ENCODE measurements at places on chromosomes 13 and 19. TPM values are rescaled to one million over a fixed set of nuclear protein-coding genes. Genes with fewer than 3 reads are reported as not detected.

ANGPTL4 gene
- 4.7 TPM for total RNA-seq

ZNF675 gene
- total RNA-seq = 19.7 TPM

CCNE1 gene
- total RNA-seq = 13.5 TPM

ZNF681 gene
- total RNA-seq = 8.4 TPM

MYO1F gene
- 0.14 TPM for total RNA-seq

CACNG6 gene
- total RNA-seq = 0.27 TPM

DNA sequence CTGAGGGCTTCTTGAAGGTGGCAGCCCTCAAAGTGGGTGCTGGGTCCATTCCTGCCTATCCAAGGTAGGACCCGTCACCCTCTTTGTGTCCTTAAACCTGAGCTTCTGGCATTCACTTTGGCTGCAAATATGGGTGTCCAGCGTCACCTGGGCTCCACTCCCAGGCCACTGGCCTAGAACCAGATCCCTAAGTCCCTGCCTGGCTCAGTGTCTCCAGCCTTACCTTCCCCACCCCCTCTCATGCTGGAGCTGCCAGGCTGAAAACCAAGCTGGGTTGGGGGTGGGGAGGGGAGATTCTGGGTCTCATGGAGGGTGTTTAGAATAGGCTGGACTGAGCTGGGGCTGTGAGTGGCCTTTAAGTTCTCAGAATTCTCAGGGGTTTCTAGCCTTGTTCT is 12.4 kb downstream of the PDE4A start:
- no peak overlapping the region for H3K27ac ChIP-seq
- H3K4me3 ChIP-seq = no peak overlapping the region

DNA sequence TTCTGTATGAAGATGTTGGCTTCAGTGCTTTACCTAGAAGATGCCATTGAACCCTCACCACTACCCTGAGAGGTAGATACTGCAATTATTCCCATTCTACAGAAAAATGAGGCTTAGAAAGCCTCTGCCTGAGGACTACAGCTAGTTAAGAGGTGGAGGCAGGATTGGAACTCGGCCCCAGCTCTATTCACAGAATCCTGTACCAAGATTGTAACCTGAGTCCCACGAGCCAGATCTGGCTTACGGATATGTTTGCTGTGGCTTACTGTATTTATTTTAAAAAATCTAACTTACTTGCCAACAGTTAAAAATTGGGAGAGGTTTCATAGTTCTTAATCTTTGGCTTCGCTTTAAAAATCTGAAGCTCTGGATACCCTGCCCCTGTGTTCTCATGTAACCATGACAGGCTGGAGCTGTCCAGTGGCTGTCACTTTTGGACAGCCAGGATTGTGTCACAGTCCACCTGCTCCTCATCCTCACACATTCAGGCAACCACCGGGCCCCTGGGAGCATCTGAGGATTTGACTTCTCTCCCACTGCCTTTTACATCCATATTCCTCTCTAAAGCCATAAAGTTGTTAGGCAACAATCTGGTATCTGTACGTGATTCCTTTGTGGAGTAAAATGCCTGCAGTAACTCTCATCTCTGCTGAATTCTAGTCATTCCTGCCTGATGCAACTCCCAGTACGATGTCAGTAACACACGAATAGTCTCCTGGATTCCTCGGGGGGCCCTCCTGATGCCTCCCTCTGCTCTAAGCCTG is 160.8 kb upstream of the SERP2 start:
- peaks cover 4% of the 10 kb centered on the region for H3K4me1 ChIP-seq
- peak overlapping the region; percentile 24 for H3K27ac ChIP-seq
- H3K4me3 ChIP-seq = no peak overlapping the region

DNA sequence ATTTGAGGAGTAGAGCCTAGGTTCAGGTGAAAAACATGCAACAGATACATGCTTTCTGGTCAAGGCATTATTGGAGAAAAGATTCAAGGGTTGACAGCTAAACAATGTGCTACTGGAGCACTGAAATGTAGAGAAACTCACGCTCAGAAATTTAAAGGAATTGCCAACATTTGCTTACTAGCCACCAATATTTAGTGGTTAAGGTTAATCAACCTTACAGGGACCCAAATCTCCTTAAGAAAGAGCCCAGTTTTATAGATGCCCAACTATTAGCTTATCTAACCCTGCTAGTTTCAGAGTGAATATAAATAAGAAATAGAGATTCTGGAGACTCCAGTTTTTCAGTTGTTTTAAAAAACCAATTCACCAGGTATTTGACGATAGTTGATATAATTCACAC is 203.6 kb downstream of the DACH1 start:
- H3K27me3 ChIP-seq = no peaks in the 10 kb centered on the region
- peaks cover 11% of the 10 kb centered on the region for H3K4me1 ChIP-seq
- H3K27ac ChIP-seq = no peak overlapping the region
- no peak for DNase-seq
- no peaks in the 10 kb centered on the region for H3K36me3 ChIP-seq

DNA sequence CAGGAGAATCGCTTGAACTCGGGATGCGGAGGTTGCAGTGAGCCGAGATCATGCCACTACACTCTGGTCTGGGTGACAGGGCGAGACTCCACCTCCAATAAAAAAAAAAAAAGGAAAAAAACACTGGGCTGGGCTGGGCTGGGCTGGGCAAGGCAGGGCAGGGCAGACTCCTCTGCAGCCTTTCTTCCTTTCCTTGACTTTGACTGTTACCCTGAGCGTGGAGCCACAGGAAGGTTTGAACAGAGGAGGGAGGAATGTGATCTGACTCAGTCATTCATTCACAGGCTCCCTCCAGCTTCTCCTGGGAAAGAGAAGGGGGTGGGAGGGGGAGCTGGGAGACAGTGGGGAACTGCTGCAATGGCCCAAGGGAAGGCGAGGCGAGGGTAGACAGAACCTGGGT is 2.7 kb upstream of the ACTN4 start:
- H3K27me3 ChIP-seq = no peaks in the 10 kb centered on the region
- peaks cover 19% of the 10 kb centered on the region for H3K4me1 ChIP-seq
- H3K27ac ChIP-seq = peak overlapping the region; percentile 93
- DNase-seq = no peak
- H3K36me3 ChIP-seq = peaks cover 12% of the 10 kb centered on the region

DNA sequence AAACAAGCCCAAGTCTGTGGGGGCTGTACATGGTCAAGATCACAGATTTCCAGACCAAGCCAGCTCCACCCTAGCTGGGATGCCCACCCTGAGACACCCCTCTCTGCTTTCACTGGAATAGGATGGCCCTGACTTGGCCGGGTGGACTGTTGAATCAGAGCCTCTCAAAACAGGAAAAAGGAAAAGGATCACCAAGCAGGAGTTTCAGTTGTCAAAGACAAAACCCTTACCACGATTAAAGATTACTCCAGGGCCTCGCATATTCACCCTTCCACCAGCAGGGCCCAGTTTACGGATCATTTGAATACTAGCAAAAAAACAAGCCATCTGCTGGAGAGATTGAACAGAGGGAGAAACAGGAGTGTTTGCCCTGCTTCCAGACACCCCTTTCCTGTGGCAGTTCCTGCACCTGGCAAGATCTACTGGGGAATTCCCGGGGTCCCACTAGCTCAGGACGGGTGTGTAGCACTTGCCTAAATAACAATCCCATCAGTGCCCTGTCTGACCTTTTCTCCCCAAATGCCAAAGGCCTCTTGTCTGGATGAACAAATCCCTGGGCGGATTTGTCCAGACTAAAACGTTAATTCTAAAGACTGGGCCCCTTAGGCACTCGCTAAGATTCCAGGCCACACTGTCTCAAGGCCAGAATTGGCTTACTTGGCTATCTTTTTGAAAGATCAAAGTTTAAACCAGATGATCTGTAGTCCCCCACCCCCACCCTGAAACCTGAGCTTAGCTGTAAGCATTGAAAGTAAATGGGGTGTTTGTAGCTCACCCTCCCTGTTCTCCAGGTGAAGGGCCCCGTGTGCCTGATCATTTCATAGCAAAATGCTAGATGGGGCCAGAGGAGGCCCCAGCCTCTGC is 38.4 kb downstream of the ACTN4 start:
- no peaks in the 10 kb centered on the region for H3K27me3 ChIP-seq
- peak overlapping the region; percentile 100 for H3K27ac ChIP-seq
- no peak for DNase-seq
- peak overlapping the region; percentile 73 for H3K4me3 ChIP-seq
- H3K36me3 ChIP-seq = peaks cover 42% of the 10 kb centered on the region
- peaks cover 67% of the 10 kb centered on the region for H3K4me1 ChIP-seq

- no peak overlapping the region for H3K27ac ChIP-seq
- peaks cover 20% of the 10 kb centered on the region for H3K4me1 ChIP-seq
Observed at GRCh38 chr13:110114316-110114715, 192.6 kb downstream of the COL4A1 start.

GRCh38 chr13:79314652-79315051 is 91.4 kb downstream of the RBM26 start:
- H3K4me3 ChIP-seq = no peak overlapping the region
- no peak for DNase-seq
- peaks cover 7% of the 10 kb centered on the region for H3K36me3 ChIP-seq
- H3K4me1 ChIP-seq = no peaks in the 10 kb centered on the region

DNA sequence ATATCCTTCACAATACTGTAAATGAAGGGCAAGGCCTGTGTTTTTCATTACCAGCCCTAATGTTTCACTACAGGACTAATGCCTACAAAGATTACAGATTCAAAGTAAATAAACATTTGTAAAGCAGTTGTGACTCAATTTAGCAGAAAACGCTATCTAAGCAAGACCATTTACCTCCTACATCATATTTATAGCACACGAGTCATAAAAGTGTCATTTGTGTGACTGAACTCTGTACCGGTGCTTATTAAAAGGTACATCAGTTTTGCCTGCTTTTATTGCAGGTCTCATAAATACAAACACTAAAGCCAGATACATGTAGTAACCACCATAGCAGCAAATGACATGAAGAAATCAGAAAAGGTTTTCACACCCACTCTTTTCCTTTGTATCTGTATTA is 61.5 kb upstream of the SLC15A1 start:
- no peak overlapping the region for H3K27ac ChIP-seq
- no peaks in the 10 kb centered on the region for H3K36me3 ChIP-seq
- H3K27me3 ChIP-seq = no peaks in the 10 kb centered on the region
- H3K4me3 ChIP-seq = no peak overlapping the region

DNA sequence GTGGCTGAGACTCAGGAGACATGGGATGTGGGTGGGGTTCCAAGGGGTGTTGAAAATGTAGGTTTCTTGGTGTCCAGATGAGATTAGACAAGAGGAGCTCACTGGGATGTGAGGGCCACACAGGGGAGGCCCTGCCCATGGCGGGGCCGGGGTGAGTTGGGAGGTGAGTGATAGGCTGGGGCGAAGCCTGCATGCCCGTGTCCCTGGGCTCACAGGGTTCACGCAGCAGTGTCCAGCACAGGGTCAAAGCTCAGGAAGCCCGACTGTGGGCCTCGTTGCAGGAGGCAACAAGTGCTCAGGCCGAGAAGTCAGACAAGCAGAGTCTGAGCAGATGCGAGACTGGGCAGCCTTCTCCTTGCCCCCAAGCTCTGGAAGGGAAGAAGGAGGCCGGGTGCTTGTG is 27.2 kb downstream of the CCDC8 start:
- H3K27me3 ChIP-seq = no peaks in the 10 kb centered on the region
- DNase-seq = no peak
- H3K27ac ChIP-seq = no peak overlapping the region

DNA sequence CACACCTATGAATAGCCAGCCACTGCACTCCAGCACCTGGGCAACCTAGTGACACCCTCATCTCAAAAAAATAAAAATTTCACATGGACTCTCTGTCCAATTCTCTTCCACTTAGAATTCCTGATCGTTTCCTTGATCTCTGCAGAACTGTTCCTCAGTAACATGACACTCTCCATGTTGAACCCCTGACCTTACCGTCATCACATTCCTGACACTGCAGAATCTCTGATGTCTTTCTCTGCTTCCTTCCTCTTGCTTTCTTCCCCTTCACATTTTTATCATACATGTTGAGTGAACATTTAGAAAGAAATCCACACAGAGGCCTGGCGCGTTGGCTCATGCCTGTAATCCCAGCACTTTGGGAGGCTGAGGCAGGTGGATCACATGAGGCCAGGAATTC is 15.0 kb downstream of the ZNF114 start:
- no peak overlapping the region for H3K27ac ChIP-seq
- H3K4me1 ChIP-seq = peaks cover 6% of the 10 kb centered on the region
- no peaks in the 10 kb centered on the region for H3K27me3 ChIP-seq
- peaks cover 37% of the 10 kb centered on the region for H3K36me3 ChIP-seq

- peaks cover 8% of the 10 kb centered on the region for H3K36me3 ChIP-seq
- no peak for DNase-seq
- H3K4me1 ChIP-seq = peaks cover 14% of the 10 kb centered on the region
- H3K4me3 ChIP-seq = peak overlapping the region; percentile 98
- H3K27ac ChIP-seq = peak overlapping the region; percentile 93
Observed at GRCh38 chr19:16496613-16496983, 404 bp downstream of the C19orf44 start.

GRCh38 chr19:48881741-48882657 is 9.8 kb downstream of the PPP1R15A start:
- H3K27me3 ChIP-seq = no peaks in the 10 kb centered on the region
- no peak overlapping the region for H3K27ac ChIP-seq
- peaks cover 7% of the 10 kb centered on the region for H3K36me3 ChIP-seq
- H3K4me1 ChIP-seq = no peaks in the 10 kb centered on the region
- no peak for DNase-seq

DNA sequence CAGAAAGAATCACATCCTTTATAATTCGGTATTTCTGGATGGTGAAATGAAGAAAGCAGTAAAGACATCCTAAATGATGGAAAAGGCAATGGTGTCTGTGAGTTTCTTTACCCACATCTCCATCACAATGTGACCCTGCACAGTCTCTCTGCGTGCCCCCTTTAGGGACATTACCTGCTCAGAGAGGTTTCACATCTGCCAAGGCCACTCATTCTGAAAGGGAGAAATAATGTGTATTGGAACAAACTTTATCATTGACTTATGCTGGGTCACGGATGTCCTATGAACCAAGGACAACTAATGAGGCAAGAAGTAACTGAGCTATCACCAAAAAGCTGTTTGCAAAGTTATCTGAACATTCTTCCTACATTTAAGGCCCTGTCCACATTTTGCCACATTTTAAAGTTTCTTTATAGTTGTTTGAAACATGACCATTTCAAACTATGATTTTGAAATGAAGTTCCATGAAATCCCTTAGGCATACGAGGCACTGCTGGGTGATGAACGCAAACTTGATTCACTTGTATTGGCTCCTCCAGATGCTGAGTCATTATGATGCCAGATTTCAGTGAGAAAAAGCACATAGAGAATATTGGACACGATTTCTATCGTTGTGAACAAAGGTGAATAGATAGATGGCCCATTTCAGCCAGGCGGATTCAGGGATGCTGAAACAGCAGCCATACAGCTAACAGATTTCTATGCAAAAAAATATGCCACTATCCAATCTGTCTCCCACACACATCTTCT is 63.5 kb upstream of the HMGB1 start:
- H3K4me3 ChIP-seq = no peak overlapping the region
- no peaks in the 10 kb centered on the region for H3K36me3 ChIP-seq

GRCh38 chr13:109152941-109153340 is 523.5 kb downstream of the MYO16 start:
- no peaks in the 10 kb centered on the region for H3K36me3 ChIP-seq
- H3K4me3 ChIP-seq = no peak overlapping the region

- H3K4me1 ChIP-seq = peaks cover 14% of the 10 kb centered on the region
- H3K4me3 ChIP-seq = no peak overlapping the region
- H3K27ac ChIP-seq = no peak overlapping the region
- no peaks in the 10 kb centered on the region for H3K36me3 ChIP-seq
Observed at GRCh38 chr13:103884101-103884723, 818.0 kb upstream of the SLC10A2 start.

Measured in type B pancreatic cell (in vitro differentiated cells).